Amygdala (tissue), 56 donors: ENCODE measurements at places on chromosomes 6 and 20.
A peak's percentile ranks its signal among the peaks of the same experiment; 100 is the strongest.

DNA sequence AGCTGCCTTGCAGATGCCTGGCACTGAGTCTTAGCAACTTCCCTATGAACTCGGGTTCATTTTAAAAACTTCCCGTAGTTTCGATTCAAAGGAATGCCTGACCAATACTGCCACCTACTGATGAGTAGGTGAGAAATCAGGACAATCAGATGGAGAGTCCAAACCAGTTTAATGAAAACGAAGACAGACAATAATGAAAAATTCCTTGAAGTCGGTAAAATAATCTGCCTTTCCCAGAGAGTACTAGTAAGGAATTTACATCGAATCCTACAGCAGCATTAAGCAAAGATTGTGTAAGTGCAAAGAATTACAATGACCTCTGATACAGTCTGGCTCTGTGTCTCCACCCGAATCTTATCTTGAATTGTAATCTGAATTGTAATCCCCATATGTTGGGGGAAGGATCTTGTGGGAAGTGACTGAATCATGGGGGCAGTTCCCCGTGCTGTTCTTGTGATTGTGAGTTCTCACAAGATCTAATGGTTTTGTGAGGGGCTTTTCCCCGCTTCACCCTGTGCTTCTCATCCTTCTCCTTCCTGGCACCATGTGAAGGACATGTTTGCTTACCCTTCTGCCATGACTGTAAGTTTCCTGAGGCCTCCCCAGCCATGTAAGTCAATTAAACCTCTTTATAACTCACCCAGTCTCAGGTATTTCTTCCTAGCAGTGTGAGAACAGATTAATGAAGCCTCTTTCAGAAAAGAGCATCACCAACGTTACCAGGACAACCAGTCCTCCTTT, 134.4 kb downstream of the ARHGAP18 start:
- DNase-seq, result no peak

DNA sequence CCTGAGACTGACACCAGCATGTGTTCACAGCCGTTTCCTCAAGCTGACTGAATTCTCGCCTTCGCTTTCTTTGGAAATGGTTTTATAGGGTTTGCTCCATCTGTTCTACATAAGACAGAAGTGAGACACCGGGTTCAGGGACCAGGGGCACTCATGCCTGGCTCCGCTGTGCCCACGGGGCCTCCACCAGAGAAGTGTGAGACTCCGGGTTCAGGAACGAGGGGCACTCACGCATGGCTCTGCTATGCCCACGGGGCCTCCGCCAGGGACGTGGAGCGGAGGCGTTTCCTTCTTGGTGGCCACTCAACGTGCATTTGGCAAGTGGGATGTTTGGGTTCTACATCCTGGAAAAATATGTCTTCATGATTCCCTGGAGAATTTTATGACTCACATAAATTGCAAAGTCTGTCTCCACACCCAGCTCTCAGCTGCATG, 106.6 kb downstream of the RNASET2 start:
- DNase-seq, result no peak

- no peak for DNase-seq
These were observed 48.6 kb upstream of the FABP7 start for GRCh38 chr6:122730775-122731386.

DNA sequence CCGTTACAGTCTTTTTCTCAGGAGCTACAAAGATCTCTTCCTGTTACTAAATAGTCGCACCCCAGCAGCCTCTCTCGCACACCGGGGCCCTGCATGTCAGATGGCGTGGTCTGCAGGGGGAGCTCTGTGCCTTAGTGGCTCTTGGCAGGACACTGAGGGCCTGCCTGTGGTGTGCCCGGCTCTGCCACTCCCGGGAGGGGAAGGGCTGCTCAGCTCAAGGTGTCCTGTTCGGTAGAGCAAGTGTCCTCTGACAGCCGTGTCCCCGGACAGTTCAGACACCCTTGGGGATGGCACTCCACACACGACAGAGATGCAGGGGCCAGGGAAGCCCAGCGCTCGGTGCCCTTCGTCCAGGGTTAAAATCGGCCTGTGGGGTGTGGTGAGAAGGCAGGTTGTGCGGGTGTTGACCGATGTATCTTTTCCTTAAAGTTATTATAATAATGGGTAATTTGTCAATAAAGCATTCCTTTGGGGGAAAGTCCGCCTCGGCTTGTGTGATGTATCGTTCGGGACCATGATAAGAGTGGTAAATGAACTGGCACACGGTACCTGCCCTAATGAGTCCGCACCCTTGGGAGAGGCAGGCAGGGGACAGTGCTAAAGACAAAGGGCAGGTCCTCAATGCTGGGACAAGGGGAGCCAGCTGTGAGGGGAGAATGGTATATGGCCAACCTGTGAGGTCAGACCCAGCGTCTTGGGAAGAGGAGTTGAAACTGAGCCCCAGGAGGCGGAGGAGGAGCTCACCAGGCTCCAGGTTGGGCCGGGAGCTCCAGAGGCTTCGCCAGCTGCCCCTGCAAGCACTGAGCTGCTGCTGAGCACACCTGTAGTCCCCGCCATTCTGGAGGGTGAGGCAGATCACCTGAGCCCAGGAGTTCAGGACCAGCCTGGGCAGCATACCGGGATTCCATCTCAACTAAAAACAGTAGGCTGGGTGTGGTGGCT, 3.6 kb upstream of the DNAJC5 start:
- no peak for DNase-seq

GRCh38 chr6:54935739-54936138, 89.2 kb downstream of the FAM83B start:
- no peak for DNase-seq

DNA sequence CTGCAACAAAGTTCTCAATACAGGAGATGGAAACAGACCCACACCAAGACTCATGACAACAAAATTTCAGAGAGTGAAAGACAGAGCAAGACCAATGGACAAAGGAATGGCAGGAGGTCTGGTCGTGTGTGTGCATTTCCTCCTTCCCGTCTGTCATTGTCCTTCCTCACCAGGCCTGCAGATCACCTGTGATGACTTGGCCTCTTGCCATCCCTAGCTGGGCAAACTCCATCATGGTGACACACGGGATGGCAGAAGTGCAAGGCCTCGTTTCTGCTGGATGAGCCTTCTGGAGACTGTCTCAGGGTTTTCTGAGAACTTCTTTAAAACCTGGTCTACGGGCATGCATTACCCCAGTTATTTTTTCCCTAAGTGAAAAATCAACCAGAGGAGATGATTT, 49.2 kb downstream of the RPP21 start:
- DNase-seq, result no peak

DNA sequence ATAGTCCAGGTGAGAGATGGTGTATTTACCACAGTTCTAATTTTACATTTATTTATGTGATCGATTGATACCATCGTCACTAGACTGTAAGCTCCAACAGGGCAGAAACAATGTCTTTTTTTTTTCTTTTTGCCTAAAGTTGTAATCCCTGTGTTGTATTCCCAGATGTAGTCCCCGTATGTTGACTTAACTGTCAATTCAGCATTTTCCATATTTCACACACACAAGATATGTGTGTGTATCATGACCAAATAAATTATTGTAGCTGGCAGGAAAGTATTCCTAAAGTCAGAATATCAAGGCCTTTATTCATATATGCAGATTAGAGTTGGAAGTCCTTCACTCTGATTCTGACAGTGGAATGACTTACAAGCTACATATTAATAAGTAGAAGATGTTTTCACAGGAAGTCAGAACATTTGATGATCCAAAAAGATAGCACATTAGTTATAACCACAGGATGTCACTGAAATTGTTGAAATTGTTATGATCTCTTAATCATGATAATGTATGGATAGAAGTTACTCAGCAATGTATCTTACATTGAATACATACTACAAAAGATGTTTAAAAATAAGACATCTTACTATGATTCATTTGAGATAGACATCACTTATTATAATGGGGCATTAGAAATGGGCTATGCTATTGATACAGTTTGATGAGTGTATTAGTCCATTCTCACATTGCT, 10.6 kb downstream of the RNF182 start:
- no peak for DNase-seq

DNA sequence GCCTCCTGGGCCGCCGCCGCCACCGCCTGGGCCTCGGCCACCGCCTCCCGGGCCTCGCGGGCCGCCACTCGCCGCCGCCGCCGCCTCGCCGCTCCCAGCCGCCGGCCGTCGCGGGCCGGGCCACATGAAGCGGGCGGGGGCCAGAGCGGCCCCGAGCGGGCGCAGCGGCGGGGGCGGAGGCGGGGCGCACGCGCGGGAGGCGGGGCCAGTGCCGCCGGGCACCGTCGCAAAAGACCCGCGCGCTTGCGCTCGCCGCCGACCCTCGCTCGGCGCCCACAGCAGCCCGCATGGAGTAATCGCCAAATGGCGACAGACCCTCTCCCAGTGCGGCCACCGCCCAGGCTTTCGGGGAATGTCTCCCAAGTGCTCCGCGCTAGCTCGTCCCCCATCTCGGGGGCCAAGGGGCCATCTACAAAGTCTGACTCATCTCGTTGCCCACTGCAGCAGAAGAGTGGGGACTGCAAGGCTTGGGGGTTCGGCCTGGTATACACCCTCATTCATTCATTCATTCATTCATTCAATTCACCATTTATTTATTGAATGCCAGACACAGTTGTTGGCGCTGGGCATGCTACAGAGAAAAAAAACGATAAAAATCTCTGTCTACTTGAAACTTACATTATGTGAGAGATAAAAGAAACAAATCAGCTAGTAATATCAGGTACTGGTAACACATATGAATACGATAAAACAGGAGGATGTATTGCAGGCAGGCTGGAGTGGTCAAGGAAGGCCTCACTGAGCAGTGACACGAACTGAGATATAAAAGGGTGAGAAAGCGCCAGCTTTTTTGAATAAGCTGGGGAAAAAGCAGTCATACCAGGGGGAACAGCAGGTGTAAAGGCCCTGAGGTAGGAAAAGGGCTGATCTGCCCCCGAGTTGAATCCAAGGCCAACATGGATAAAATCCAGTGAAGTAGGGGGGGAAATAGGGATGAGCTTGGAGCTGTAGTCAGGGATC, at the start of gene B4GALT5:
Gene B4GALT5, minus strand, starts transcription at position 126 of the 960 bp plus-strand sequence. CDS start 188 bp downstream, outside the sequence.
- DNase-seq, result peak; percentile 83

DNA sequence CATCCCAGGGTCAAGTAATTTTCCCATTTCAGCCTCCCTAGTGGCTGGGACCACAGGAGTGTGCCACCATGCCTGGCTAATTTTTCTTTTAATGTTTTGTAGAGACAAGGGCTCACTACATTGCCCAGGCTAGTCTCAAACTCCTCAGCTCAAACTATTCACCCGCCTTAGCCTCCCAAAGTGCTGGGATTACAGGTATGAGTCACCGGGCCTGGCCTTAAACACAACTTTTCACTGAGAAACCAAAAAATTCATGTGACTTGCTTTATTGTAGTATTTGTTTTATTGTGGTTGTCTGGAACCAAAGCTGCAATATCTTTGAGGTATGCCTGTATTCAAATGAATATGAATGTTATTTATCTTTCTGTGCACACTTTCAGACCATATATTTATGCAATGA, 72.2 kb downstream of the RWDD2A start:
- no peak for DNase-seq

- no peak for DNase-seq
These were observed 280.5 kb downstream of the SYNE1 start for GRCh38 chr6:152356662-152357061.

- DNase-seq, result no peak
These were observed 71.7 kb upstream of the CEP85L start for GRCh38 chr6:118722829-118723813.

- no peak for DNase-seq
These were observed 101.1 kb downstream of the SIM1 start for GRCh38 chr6:100363651-100364050.

DNA sequence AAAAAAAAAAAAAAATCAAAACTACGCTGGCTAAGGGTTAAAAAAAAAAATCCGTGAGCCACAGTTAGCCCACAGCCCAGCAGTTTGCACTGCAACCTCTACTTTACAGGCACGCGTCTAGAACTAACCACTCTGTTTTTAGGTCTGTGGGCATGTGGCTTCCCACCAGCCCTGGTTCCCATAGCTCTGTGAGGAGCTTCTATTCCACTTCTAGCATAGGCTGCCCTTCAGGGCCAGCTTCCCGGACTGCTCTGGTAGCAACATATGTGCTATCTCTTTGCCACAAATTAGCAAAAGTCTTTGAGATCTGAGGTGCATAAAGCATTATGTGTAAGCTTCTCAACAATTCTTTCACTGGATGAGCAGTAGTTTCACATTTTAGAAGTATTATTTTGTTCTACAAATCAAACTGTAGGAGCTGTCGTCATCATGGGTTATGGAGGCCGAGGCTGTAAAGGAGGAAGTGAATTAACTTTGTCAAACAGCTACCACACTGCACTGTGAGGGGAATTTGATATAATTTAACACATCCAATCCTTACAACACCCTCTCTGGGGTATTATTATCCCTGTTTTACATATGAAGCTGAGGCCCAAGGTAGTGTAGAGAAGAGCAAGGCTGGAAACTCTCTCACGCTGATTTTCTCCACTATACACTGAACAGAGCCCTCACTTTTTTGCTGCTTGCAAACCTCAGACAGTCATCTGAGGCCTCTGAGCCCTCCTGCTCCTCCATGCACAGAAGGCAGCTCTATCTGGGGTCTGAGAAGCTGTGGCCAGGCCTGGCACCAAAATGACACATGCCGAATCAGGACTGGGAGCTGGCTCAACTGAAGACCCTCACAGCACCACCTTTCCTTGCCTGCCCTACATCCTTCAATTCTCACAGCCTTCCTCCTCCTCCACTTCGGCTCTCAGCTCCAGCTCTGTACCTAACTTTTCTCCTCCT, 35.4 kb downstream of the MAN1A1 start:
- DNase-seq, result no peak

DNA sequence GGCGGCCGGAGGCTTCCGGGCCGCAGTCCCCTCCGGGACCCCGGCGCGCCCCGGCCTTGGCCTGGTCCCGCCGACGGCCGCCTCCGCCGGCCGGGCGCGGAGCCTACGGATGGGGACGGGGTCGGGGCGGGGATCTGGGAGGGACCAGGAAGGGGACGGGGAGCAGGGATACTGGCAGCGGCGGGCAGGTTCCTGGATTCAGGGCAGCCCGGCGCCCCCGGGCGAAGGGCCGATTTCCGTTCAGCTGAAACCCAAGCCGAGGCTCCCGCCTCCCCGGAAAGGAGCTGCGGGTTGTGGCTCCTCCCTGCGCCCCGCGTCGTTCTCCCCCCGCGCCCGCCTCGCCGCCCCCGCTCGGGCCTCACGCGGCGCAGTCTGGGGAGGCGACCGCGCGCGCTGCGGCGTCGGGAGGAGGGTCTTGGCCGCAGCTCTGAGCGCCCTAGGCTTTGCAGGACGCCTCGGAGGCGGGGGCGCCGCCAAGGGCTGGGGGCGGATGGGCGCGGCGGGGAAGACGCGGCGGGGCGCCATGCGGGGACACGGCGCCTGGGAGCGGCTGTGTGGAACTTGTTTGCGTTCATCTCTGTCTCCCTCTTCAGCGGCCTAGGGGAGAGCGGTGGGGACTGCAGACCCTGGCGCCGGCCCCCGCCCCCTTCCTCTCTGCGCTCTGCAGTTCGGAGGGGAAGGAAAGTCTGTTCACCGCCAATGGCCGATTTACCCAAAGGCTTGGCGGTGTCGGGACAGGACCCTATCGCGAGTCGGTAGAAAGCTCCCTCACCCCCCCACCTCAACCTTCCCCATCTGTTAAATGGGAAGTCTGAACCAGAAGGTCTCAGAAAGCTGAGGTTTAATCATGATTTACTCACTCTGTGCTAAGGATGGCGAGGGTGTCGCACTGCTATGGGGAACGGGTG, 22.7 kb upstream of the TMEM181 start:
- DNase-seq, result peak; percentile 28
